Activated naive CD4-positive, alpha-beta T cell treated with Interleukin-2 at 50 U/mL for 16 hours (primary cell): ENCODE measurements at places on chromosomes 16 and 17.

DNA sequence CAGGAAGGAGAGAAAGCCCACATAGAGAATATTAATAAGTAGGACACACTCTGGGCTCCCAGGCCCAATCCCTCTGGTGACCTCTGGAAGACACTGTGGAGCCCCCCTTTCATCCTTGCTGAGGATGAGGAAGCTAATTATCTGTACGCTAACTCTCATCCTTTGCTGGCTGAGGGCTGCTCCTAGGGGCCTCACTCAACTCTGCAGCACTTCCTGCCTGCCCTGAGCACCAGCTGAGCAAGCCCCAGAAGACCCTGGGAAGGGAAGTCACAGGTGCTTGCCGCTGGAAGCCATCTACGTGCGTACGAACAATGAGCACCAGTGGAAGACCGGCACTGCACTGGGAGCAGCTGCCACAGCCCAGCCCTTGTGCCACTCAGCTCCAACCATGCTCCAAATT is 145.8 kb upstream of the CDH5 start:
- DNase-seq = no peak

DNA sequence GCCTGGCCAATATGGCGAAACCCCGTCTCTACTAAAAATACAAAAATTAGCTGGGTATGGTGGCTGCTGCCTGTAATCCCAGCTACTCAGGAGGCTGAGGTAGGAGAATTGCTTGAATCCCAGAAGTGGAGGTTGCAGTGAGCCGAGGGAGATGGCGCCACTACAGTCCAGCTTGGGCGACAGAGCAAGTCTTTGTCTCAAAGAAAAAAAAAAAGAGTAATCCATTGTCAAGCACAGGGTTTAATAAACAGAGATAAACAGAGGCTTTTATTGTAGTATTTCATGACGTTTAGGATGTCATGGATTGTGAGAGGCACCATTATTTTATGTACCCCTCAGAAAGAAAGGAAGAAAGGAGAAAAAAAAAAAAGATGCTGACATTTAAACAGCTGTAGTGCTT is 75.2 kb upstream of the RNU2-1 start:
- DNase-seq = no peak

DNA sequence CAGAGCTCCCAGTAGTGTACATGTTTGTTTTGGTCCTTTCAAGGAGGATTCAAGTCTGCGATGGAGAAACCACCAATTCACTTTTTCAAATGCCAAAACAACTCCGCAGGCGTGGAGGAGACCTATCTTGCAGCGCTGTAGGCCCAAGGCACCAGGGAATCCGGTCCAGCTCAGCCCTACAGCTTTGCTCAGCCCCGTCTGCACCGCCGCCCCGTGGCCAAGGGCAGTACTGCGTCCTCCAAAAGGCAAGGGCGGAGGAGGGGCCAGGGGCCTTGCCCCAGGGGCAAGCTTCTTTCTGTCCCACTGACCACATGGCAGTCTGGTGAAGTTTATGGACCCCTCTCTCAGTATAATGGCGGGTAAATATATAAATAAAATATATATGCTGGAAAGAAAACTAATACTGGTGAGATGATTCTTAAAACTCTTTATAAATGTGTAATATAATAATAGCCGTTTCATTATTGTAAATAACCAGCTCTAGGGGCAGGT is 709 bp upstream of the CD300LG start:
- peak; percentile 82 for DNase-seq

GRCh38 chr16:53111078-53111791 is 56.4 kb downstream of the CHD9 start:
- no peak for DNase-seq

GRCh38 chr16:2765462-2766404 is 11.3 kb downstream of the ELOB start:
- no peak for DNase-seq

GRCh38 chr17:60362329-60362728 is 29.6 kb downstream of the USP32 start:
- DNase-seq = no peak

DNA sequence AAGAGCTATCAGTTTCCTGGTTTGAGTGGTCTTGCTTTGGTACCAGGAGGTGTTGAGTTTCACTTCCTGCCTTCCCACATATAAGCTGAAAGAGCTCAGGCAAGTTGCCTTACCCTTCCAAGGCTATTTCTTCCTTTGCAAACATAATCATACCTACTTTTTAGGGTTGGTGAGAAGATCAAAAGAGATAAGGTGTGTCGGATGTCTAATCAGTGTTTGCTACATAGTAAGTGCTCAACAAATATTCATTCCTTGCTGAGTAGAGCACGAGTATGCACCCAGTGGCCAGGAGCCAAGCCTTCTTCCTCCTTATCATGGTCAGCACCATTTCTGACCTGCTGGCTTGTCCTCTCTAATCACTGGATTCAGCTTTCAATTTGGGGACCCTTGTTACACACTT is 12.7 kb upstream of the TMEM98 start:
- no peak for DNase-seq

DNA sequence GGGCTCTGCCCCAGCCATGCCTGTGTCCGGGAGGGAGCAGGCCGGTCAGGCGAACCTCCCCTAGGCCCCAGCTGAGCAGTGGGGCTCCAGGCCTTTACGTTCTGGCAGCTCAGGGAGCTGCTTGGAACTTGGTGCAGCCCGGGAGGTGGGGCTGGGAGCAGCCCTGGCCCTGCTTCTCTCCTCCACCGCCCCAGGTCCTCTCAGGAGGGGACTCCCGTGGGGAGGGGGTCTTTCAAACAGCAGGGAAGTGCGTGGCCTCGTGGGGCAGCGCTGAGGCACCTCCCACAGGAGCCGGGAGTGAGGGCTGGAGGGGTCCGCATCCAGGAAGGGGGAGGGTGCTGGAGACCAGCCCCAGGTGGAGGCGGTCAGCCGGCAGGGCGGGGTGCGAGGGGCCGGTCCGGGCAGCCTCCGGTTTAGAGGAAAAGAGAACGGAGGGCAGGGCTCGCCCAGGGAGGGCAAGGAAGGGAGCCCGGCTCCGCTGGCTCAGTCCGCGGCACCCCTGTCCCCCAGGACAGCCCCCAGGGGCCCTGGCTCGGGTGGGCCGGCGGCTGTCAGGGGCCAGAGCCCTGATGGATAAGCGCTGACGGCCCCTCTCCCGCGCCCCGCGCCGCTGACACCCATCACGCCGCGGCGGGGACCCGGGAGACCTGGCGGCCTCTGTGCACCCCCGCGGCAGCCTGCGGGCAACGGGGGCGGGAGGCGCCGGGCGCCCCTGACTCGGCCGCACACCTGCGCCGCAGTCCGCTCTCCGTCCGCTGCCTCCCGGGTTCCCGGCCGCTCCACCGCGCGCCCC is 587 bp upstream of the PRR35 start:
- no peak for DNase-seq

GRCh38 chr17:42429726-42430447 is 6.8 kb upstream of the CAVIN1 start:
- DNase-seq = no peak

- DNase-seq = no peak
Observed at GRCh38 chr17:4150096-4150495, 7.1 kb downstream of the CYB5D2 start.

DNA sequence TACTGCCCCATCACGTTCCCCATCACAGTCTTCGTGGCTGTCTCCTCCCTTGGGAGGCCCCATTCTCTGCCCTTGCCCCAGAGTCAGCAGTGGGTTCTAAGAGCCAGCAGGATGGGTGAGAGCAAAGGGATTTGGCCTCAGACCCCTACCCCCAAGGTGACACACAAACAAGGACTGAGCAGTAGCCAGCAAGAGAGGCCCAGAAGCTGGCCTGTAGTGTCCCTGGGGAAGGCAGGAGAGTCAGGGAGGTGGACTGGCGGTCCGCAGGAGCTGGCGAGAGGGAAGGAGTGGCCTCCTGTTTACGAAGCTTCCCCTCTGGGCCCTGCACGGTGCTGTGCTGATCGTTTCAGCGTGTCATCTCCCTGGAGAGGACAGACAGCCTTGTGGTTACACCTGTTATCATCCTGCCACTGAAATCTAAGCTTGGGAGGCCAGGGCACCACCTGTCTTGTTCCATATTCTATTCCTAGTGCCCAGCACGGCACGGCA is 8.4 kb downstream of the WDR81 start:
- DNase-seq = no peak
